ENCODE measurements at places on chromosomes 7 and 10.
A peak's percentile ranks its signal among the peaks of the same experiment; 100 is the strongest.

GRCh38 chr10:34696423-34696822, 118.7 kb downstream of the PARD3 start:
- no peak for DNase-seq

DNA sequence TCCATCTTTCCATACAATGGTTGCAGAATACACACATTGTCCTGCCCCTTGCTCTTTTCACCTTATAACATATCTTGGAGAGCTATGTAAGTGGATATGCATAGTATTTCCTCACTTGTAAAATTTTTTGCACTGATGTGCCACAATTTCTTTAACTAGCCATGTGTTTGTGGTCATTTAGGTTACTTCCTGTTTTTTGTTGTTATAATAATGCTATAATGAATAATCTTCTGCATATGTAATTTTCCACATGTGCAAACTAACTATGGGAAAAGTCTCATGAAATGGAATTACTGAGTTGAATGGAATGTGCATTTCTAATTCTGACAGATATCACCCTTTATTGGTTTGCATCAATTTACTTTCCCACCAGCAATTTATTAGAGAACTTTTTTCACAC, 2.8 kb downstream of the TAS2R41 start:
- DNase-seq = no peak

DNA sequence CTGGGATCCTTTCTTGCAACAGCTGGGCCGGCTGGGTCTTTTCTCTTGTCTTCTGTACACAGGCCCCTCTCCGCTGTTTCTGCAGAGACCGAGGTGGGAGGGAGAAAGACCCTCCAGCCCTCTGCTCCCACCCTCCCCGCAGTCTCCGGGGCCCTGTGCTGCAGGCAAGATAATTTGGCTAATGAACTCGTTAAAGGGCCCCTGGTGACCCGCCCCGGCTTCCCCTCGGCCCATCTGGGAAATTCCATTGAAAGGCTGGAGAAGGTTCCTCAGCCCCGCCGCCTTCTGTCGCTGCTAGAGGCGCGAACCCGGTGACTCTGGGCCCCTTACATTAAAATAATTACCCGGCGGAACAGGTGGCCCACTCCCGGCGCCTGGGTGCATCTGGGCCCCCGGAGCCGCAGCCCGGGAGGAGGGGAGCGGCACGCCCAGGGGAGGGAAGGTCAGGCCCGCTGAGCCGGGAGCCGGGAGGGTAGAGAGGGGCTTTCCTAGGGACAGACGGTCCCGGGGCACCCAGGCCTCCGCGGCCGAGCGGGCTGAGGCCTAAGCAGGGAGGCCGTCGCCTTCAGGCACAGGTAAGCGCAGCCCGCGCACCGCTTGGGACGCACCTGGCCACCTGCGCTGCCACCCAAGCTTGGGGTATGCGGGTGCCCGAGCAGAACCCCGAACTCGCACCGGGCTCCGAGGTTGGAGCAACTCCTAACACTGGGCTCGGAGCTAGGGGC, 7.3 kb upstream of the MNX1 start:
- no peak for DNase-seq

- peak; percentile 25 for DNase-seq
Measured at GRCh38 chr10:1240341-1240775, 184.2 kb downstream of the WDR37 start.

GRCh38 chr10:24947304-24948097, 4.9 kb downstream of the PRTFDC1 start:
- DNase-seq = no peak

GRCh38 chr7:87234949-87235348, 15.4 kb upstream of the TMEM243 start:
- DNase-seq = no peak

GRCh38 chr7:108515013-108515412, 10.9 kb downstream of the PNPLA8 start:
- no peak for DNase-seq

DNA sequence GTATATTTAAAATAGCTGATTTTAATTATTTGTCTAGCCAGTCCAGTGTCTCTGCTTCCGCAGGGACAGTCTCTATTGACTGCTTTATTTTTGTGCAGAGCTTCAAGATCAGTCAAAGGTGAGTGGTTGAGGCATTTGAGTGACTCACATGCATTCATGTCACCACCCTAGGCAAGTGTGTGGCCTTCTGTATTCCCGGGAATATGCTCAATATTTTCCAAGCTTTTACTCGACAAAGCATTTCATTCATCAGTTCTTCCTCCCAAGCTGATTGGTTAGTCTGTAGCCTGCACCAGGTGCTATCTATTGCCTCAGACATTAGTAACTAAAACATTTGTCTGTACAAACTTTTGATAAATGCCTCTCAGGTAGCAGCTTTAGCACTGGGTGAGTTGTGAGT, 471.5 kb upstream of the NRG3 start:
- no peak for DNase-seq

GRCh38 chr7:81624021-81624592, 145.7 kb downstream of the HGF start:
- DNase-seq = no peak

DNA sequence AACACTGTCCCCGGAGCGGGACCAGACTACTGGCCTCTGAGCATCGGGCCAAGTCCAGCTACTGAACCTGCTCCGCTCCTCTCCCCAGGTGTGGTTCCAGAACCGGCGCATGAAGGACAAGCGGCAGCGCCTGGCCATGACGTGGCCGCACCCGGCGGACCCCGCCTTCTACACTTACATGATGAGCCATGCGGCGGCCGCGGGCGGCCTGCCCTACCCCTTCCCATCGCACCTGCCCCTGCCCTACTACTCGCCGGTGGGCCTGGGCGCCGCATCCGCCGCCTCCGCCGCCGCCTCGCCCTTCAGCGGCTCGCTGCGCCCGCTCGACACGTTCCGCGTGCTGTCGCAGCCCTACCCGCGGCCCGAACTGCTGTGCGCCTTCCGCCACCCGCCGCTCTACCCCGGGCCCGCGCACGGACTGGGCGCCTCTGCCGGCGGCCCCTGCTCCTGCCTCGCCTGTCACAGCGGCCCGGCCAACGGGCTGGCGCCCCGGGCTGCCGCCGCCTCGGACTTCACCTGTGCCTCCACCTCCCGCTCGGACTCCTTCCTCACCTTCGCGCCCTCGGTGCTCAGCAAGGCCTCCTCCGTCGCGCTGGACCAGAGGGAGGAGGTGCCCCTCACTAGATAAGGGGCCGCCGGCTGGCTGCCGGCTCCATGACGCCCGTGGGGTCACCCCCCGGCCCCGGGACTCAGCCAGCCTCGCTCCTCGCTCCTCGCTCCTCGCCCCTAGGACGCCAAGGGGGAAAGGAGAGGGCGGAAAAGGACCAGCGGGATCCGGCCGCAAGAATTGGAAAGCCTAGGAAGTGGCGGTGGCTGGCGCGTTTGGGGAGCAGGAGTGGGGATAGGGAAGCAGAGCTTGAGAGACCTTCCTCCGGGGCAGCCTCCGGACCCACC, 3.4 kb downstream of the EVX1 start:
- DNase-seq = no peak

DNA sequence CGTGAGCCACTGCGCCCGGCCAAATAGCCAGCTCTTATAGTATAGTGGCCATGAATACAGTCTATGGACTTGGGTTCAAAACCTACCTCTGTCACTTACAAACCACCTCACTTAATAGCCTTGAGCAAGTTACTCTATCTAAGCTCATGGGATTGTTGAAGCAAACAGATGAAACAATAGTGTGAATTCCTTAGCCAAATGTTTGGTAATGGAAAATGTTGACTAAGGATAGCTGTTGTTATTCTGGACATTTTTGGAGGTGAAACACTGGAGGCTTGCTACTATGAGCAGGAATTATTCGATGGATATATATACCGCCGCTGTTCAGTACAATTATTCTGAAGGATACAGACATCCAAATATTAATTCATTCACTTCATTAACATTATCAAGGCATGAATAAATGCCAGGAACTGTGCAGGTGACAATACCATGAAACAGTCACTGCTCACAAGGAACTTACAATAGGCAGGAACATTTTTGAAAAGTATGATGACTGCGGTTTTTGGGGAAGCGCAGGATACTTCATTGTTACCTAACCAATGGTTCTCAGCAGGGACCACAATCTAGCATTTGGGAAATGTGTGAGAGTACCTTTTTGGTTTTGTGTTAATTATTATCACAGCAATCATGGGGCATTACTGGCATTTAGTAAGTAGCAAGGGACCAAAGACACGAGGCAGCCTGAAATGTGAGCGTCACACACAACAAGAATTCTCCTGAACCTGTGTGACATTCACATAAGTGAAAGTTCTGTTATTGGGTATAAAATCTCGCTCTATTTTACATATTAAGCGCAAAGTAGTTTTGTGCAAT, 55.7 kb downstream of the CUBN start:
- no peak for DNase-seq

DNA sequence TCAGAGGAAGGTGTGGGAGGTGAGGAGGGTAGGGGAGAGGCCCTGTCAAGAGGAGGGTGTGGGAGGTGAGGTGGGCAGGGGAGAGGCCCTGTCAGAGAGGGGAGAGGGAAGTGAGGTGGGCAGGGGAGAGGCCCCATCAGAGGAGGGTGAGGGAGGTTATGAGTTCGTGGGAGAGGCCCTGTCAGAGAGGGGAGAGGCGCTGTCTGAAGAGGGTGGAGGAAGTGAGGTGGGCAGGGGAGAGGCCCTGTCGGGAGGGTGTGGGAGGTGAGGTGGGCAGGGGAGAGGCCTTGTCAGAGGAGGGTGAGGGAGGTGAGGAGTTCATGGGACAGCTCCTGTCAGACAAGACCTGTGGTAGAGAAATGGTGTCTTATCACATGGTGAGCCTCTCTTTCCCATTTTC, 74.4 kb downstream of the INPP5A start:
- no peak for DNase-seq

DNA sequence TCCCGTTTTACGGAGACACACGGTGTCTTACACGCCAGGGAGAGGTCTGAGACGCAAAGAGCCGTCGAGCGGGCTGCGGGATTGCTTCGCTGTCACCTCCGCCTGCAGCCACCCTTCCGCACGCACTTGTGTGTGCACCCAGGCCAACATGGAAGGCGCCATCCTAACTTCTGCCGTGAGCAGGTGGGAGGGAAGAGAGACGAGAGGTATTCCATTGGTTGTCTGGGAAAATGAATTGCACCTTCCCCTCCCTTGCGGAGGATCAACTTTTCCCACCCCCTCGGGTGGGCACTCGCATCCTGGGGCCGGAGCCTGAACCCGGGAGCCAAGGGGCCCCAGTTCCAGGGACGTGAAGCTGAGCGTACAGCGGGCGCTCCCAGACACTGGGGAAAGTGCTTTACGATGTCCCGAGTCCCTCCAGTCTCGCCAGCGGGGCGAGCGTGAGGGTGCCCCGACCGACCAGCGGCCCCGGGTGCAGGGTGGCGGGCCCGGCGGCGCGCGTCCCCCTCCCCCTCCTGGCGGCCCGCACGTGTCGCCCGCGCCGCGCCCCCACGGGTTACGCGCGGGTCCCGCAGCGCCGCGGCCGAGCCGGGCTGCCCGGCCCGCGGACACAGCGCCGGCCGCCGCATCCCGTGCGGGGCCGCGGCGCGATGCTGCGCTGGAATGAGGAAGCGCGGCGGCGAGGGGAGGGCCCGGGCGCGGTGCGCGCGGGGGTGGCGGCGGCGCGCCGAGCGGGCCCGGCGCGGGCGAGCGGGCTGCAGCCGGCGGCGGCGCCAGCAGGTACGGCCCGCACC, 984 bp upstream of the IKZF1 start:
- no peak for DNase-seq

DNA sequence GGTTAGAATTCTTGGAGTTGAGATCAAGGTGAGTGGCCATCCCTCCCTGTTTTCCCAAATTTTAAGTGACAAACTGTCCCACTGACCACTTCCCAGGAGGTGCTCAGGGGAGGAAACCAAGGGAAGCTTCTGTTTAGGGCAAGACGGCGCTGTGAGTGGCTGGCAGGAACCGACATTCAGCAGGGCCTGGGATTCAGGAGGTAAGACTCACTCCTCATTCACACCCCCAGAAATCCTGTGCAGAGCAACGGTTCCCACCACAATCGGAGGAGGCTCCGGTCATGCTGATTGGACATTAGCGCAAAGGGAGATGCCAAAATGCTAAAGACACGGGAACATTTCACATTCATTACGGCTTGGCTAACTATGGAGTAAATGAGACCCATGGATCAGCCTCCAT, 200.9 kb downstream of the GRID1 start:
- no peak for DNase-seq

GRCh38 chr10:28945959-28946358, 268.6 kb downstream of the BAMBI start:
- no peak for DNase-seq

- no peak for DNase-seq
Measured at GRCh38 chr7:122397381-122397780, 92.8 kb upstream of the FEZF1 start.

GRCh38 chr7:86863452-86863851, 196.0 kb downstream of the ELAPOR2 start:
- DNase-seq = no peak

DNA sequence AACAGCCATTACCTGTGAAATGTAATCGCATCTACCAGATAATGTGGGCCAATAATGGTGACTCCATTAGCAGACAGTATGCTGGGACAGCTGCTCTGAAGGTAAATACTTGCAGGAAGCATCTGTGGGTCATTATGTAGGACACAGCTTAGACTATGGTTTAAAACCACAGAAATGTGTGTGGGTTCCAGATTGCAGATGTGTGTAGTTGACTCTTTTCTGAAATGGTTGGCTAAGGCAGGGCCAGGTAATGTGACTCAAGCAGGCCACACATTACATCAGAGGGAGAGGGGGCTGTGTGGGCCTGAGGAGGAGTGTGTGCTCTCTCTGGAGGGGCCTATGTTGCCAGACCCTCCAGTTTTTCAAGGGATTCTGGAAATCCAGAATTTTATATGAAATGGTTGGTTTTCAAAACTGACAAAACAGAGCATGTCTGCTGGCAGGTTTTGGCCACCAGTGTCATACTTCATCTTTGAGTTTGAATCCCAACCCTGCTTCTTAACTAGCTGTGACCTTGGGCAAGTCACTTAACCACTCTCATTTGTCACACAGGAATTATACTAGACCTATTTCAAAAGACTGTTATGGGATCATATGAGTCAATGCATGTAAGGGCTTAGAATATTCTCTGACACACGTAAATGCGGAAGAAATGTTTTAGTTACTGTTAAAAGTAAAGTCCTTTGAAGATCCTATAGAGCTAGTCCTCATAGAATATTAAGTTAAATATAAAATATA, 64.5 kb downstream of the MCMBP start:
- no peak for DNase-seq

DNA sequence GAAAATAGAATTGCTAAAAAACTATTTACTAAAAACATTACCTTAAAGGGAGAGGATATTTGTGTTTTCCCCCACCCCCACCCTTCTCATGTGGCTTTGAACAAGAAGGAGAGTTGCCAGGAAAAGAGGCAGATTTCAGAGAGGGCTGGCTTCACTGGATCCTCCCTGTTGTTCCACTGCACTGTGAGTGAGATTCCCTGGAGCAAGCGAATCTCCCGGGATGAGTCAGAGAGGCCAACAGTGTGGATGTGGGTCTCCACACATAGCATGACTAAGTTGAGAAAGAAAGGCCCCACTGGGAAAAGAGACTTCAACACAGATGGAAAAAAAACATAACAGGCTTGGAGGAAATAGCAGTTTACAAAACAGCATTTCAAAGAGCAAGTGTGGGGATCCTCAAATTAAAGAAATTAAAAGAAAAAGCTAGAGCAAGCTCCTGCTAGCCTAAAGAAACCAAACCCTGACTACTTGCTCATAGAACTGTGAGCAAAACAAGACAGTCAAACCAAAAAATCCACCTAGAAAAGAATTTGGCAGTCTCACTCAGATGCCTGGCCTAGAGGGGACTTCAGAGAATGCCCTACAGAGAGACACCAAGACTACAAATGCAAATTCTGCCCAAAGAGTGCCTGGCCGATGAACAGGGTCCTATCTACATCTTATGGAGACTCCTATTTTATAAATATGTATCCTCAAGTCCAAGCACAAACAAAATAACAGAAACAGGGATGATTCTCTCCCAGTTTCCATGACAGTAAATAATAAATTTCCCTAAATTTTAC, 3.4 kb downstream of the CAV1 start:
- DNase-seq = no peak

- DNase-seq = no peak
Measured at GRCh38 chr7:75662579-75663301, 76.0 kb downstream of the HIP1 start.

Data from NCI-H774 (cell line).